ENCODE measurements at places on chromosomes 2 and 18. TPM values are rescaled to one million over a fixed set of nuclear protein-coding genes. Genes with fewer than 3 reads are reported as not detected.

The CMPK2 gene
- 4.8 TPM for total RNA-seq

The RBM44 gene
- not detected for total RNA-seq

The FAM237A gene
- total RNA-seq: not detected

The PSMA8 gene
- total RNA-seq: not detected

The TLX2 gene
- not detected for total RNA-seq

The DPP10 gene
- total RNA-seq: 0.64 TPM

The NOTO gene
- total RNA-seq: not detected

The PLB1 gene
- 0.10 TPM for total RNA-seq

The POTEC gene
- 0.10 TPM for total RNA-seq

The POTEI gene
- total RNA-seq: 0.31 TPM

The DYNC1I2 gene
- total RNA-seq: 72.6 TPM

The SH3RF3 gene
- 0.45 TPM for total RNA-seq

The GALNT14 gene
- 12.9 TPM for total RNA-seq

The KLHL41 gene
- total RNA-seq: not detected

The KIF1A gene
- total RNA-seq: 1.4 TPM

The ECEL1 gene
- total RNA-seq: not detected

The TMEM185B gene
- total RNA-seq: 39.3 TPM

The SERPINB8 gene
- 9.2 TPM for total RNA-seq

The PDCD1 gene
- total RNA-seq: not detected

The CRYGD gene
- total RNA-seq: not detected

The PAPOLG gene
- 11.8 TPM for total RNA-seq

The LRRTM1 gene
- total RNA-seq: not detected

The ARHGEF33 gene
- total RNA-seq: not detected

The HIBCH gene
- total RNA-seq: 13.2 TPM

The FKBP1B gene
- total RNA-seq: 0.58 TPM

The CDK15 gene
- total RNA-seq: 8.0 TPM

The HOXD11 gene
- not detected for total RNA-seq

The IL1A gene
- total RNA-seq: 0.06 TPM

The ALPG gene
- not detected for total RNA-seq

The TEX44 gene
- total RNA-seq: not detected

The SEPTIN10 gene
- 34.1 TPM for total RNA-seq

The GALNT3 gene
- total RNA-seq: 0.23 TPM

The FTCDNL1 gene
- 2.3 TPM for total RNA-seq

The IL36B gene
- not detected for total RNA-seq

The RHOB gene
- 11.7 TPM for total RNA-seq

The CHRNG gene
- total RNA-seq: not detected

The CYTIP gene
- total RNA-seq: 0.06 TPM

The NPHP1 gene
- 10.4 TPM for total RNA-seq

The COL4A3 gene
- total RNA-seq: not detected

The IL1R1 gene
- total RNA-seq: 8.0 TPM

The OR6B2 gene
- total RNA-seq: not detected

The C2orf66 gene
- not detected for total RNA-seq

The IL1F10 gene
- not detected for total RNA-seq

All from H4 (cell line).